Activated T-cell treated with anti-CD3 and anti-CD28 coated beads for 48 hours (primary cell): ENCODE measurements at places on chromosomes 2 and 18.

- peak; percentile 31 for DNase-seq
These were observed 15.4 kb upstream of the RMC1 start for GRCh38 chr18:23487738-23488570.

GRCh38 chr18:66752733-66753132 lies 148.8 kb upstream of the CDH19 start:
- DNase-seq: no peak

- no peak for DNase-seq
These were observed 264.4 kb downstream of the TWIST2 start for GRCh38 chr2:239112127-239112774.

DNA sequence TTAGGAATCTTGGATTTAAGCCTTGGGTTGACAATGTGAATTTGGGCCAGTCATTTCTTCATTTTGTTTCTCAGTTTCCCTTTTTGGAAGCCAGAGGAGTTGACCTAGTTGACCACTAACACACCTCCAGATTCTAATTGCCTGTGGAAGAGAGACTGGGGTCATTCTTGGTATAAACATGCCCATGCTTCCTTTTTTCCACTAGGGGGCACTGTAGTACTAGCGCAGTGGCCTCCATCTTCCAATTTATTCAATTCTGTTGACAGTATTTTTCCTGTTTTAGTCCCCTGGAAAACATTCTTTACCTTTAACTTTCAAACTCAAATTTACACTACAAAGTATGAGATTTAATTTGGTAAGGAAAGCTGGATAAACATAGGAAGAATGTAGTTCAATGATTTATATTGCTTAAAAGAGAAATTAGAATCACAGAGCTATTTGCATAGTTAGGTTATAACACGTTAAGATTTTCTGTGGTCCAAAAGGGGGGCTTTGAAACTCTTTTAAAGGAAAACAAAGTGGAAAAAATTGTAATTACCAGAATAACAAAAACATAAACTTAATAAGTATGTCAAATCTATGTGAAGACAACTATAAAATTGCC lies 57.5 kb upstream of the AGPS start:
- no peak for DNase-seq

GRCh38 chr2:236682651-236683422 lies 113.2 kb downstream of the ACKR3 start:
- no peak for DNase-seq

DNA sequence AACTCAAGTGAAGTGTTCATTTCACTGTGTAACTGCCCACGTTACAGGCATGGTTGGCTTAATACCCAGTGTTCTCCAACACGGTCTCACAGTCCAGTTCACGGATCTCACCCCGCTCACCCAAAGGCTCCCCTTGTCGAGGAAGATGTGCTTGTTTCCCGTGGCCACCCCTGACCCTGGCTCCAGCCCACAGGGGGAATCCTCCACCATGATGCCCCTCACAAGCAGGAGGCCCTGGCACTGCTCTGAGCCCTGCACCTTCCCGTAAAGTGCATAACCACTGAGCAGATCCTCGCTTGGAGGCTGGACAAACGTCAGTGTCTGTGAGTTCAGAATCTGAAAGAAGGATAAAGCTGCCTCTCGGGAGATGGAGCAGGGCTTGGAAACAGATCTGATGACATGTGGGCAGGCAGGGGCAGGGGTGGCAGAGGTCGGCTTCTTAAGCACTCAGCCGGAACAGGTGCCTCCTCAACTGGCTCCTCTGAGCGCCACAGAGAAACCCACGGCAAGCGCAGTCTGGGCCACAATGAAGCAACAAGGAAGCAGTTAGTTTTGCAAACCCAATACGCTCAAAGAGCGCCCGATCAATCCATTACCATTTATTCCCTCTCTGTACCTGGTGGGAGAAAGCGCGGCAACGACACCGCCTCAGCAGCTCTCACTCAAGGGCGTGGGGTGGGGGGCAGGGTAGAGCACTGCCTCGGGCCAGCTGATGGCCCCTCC lies 17.6 kb downstream of the HDAC4 start:
- DNase-seq: no peak

DNA sequence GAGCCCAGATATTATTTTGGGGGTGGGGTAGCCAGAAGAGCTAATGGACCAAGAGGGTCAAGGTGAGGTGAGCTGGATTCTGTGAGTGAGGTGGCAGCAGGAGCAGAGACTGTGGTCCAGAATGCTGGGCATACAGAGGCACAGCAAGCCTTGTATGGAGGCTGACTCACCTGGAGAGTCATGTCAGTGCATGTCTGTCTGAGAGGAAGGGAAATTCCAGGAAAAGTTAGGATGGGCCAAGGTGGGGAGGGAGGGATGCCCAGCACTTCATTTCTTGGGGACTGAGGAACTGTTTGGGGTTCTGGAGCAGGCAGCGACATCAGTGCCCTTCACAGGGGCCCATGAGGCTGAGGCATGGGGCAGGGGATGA lies 21.1 kb downstream of the PER2 start:
- no peak for DNase-seq

GRCh38 chr18:8515142-8515865 lies 93.9 kb upstream of the RAB12 start:
- DNase-seq: no peak

GRCh38 chr2:172204309-172204708 lies 101.6 kb upstream of the DLX2 start:
- no peak for DNase-seq

GRCh38 chr2:26560892-26561291 lies 80.3 kb downstream of the CIB4 start:
- no peak for DNase-seq

- no peak for DNase-seq
These were observed 11.2 kb upstream of the SCYGR5 start for GRCh38 chr2:227655454-227655853.

DNA sequence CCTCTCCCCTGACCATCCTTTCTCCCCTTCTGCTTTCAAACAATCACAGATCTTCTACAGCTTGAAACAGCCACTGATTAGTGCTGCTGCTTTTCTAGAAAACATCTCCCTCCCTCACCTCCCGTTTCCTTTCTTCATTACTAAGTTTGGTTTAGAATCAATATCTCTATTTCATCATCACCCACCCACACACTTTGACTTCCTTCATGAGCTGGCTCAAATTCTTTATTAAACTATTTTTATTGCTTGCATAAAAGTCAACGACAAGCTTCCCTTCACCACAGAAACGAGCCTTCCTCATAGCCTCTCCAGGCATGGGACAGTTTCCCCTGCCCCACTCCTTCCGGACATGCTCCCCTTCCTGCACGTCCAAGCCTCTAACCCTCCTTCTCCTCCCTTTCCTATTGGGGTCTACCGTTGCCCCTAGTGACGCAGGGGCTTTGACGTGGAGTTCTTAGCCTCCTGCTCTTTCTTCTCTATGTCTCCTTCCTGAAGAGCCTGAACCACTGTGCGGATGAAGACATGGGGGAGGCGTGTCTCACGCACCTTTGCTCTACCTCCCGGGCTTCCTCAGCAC lies 172.0 kb downstream of the AFF3 start:
- DNase-seq: no peak

GRCh38 chr2:50489092-50489491 lies 542.8 kb downstream of the NRXN1 start:
- DNase-seq: no peak

DNA sequence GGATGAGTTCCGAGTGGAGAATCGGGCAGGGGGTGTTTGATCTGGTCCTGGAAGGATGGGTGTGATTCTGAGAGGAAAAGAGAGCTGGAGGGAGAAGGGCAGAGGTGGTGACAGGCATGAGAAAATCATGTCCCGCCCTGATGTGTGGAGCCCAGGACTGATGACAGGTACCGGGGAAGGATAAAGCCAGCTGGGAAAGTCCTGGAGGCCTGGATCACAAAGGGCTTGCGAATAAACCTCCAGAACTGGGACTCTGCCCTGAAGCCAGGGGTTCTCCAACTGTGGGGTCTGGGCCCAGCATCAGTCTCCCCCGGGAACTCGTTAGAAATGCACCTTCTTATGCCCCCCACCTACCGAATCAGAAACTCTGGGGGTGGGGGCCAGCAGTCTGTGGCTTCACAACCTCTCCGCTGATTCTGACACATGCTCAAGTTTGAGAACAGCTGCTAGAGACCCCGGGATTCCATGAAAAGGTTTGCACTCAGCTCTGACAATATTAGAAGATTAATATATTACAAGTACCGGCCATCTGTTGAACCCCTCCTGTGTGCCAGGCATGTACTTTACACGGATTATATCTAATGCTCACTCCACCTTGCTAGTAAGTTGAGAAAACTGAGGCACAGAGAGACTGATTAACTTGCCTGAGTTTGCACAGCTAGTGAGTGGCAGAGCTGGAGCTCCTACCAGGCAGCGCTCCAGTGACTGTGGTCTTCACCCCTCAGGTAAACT lies 8.0 kb downstream of the TNFRSF11A start:
- no peak for DNase-seq

DNA sequence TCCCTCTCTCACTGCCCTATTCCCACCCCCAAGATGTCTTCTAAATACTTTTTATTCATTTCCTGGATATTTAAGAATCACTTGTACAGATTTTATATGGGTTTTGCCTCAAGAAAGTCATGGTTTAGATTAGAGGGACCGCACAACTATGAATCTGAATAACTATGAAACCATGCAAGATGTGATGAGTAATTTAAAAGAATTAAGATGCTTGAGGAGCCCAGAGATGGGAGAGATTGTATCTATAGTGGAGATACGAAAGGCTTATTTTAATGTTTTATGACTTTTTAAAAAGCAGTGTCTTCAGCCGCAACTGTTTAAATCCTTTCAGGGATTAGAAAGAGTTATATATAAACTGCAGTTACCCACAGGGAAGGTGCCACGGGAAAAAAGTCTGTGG lies 324.1 kb downstream of the LPIN1 start:
- no peak for DNase-seq

- no peak for DNase-seq
These were observed 70.7 kb downstream of the LIPG start for GRCh38 chr18:49632588-49632987.

GRCh38 chr18:74110976-74111375 lies 36.7 kb downstream of the FBXO15 start:
- no peak for DNase-seq

DNA sequence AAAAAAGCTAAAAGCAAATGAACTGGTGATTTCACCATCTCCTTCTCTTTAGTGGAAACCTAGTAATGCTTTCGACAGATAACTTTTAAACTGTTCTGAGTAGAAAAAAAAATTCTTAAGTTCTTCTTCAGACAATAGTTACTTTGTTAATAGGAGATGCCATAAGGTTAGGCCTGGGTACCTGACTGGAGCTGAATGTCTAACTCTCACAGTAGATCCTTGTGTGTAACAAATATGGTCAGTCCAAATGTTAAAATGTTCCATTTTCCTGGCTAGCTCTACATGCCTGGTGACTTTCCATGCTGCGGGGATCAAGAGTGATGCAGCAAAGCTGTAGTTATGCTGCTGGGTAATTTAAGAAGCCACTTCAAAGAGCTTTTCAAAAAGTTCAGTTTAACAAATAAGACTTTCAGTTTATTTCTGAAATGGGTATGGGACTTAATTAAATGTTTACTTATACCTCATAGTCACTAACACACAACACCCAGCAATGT lies 264.0 kb upstream of the SESTD1 start:
- no peak for DNase-seq

DNA sequence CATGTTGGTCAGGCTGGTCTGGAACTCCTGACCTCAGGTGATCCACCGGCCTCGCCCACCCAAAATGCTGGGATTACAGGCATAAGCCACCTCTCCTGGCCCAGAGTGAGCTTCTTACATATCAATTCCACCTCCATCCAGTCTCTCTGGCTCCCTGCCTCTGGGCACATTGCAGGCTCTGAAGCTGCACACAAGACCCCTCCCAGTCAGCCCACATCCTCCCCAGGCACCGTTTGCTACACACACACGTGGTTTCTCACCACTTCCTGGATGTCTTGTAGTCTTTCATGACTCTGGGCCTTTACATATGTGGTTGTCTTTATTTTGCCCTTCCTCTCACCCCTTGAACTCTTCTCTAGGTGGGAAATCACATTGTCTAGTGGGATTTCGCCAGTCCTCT lies 64.0 kb upstream of the CABLES1 start:
- peak; percentile 45 for DNase-seq

- no peak for DNase-seq
These were observed 42.2 kb downstream of the METTL4 start for GRCh38 chr18:2529154-2529553.

- DNase-seq: no peak
These were observed 1750.4 kb downstream of the SUCLG1 start for GRCh38 chr2:82708681-82709080.

DNA sequence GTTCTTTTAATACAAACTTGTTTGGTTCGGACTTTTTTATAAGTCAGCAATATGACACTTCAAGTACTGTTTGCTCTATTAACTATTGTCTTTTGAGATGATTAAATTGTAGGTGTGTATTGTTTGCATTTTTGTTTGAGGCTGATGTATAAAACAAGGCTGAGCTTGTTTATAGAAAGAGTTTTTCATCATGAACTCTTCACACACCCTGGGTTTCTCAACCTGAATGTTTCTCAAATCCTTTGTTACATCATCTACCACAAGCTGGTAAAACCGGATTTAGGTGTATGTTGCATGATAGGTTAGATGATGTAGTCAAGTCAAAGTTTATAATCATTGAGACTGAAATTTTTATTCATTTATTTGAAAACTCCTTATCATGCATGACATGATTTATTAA lies 335.2 kb upstream of the LRATD1 start:
- no peak for DNase-seq

DNA sequence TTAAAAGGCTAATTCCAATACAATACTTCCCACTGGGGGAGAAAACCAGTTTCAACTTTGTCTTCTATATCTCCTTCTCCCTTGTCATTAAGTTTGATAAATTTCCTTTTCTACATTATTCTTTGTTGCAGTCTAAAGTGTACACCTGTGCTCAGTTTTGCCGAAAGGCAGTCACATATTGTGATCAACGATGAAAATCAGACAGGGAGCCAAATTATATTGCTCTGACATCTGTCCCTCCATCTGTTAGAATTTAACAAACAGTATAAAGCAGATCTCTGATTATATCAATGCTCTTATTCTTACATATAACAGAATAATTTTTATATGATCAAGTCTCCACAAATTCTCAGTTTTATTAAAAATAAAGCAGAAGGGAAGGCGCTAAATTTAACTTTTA lies 496.7 kb downstream of the NRXN1 start:
- DNase-seq: no peak

DNA sequence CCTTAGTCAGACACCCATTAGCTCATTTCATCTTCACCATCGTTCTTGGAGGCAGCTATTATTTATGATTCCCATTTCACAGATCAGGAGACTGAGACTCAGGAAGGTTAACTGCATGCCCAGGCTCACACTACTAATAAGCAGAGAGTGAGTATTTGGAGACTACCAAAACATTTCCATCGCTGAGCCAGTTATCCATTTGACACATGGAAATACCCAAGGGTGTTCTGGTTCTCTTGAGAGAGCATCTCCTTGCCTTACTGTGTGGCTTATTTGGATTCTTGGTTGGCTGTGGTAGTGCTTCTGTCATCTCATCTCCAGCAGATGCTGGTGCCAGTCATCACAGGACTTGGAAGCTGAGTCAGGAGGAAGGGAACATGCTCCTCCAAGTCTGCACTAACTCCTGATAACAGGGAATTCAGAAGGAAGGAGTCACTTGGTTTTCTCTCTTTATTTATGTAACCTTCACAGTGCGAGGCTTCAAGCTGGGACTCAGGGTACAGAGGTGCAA lies 55.2 kb downstream of the RASGRP3 start:
- DNase-seq: no peak
